CD4-positive, alpha-beta T cell treated with Interleukin-6 for 4 hours (primary cell): ENCODE measurements at places on chromosomes 12 and 14.

DNA sequence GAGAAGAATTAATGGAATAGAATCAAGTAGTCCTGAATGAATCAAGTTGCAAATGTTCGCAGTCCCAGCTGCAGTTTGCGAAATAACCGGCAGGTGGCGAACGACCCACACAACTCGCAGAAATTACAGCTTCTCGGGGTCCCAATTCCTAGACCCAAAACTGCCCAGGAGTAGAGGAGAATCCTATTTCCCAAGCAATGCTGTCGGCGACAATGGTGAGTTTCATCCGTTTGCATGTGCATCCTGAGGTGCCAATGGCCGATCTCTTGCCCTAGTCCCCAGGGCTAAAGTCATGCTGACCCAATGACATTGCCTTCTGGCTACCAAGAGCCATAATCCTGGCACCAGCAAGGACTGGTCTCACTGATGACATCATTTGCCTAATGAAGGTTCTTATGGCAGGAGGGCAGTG is 8.5 kb upstream of the ASCL1 start:
- peak; percentile 53 for DNase-seq

- DNase-seq = no peak
Observed at GRCh38 chr12:128365032-128365431, 98.1 kb downstream of the TMEM132C start.

GRCh38 chr12:122789637-122790036 is 15.3 kb downstream of the CCDC62 start:
- DNase-seq = no peak

GRCh38 chr14:77485256-77485655 is 13.4 kb downstream of the ISM2 start:
- no peak for DNase-seq

- DNase-seq = no peak
Observed at GRCh38 chr14:51783765-51784164, 76.6 kb upstream of the GNG2 start.

- no peak for DNase-seq
Observed at GRCh38 chr12:7555752-7556151, 52.2 kb upstream of the CD163 start.

GRCh38 chr14:73393375-73393774 is 65.0 kb downstream of the NUMB start:
- DNase-seq = no peak

DNA sequence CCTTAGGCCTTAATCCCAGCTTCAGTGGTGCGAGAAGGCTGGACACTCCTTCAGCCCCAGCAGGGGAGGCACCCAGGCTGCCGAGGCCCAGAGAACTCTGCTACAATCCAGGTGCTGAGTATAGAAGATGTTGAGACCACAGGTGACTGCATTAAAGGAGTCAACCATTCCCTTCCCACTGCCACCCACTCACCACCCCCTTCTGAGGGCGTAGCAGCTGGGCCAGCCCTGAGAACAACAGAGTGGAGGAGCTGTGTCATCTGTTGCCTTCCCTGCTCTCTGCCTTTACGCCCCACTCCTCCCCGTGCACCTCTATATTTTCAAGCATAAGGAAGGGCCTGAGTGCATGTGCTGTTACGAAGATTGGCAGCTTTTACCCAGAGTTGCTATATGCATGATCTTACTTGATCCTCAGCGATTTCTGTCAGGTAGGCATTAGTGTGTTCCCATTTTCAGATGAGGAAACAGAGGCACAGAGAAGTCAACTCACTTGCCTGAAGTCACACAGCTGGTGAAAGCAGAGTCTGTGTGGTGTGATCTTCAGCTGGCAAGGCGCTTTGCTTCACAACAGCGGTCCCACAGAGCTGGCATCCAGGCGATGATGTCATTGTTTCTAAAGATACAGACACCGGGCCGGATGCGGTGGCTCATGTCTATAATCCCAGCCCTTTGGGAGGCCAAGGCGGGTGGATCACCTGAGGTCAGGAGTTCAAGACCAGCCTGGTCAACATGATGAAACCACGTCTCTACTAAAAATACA is 46.7 kb downstream of the RIN3 start:
- peak; percentile 57 for DNase-seq
